CD4-positive, alpha-beta T cell treated with Interleukin-15 for 4 hours (primary cell): ENCODE measurements at places on chromosomes 6 and 20.

DNA sequence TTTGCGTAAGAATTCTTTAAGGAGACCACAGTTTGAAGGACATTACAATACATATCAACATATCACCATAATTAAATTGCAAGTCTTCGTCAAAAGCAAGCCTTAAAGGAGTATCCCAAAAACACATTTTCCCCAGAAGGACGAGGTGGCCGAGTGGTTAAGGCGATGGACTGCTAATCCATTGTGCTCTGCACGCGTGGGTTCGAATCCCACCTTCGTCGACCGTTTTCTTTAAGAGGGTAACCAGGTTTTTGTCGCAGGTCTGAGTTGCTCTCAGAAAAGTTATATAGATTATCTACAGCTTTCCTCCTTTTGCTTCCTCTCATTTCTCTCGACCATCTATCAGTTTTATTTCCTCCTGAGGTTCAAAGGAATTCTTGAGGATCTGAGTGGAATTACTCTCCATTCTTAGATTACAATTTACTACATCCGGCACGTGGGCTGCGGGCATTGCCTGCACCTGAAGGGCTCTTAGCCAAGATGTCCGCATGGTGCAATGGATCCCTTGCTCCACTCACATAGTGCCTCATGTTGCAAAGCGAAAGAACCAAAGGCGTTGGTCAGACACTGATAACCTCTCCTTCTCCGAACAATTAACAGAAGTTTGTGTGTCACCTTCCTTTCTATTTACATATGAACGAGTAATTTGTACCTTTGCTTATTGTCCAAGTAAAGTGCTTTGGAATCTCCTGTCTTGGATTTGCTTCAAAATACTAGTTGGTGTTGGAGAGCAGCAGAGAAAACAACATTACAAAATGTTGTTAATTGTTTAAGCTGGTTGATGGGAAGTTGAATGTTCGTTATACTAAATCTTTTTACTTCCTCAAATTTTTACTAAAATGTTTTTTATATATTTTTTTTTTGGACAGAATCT, 14.0 kb downstream of the POM121L2 start:
- DNase-seq = no peak

GRCh38 chr6:17729223-17730077, 22.7 kb upstream of the NUP153 start:
- DNase-seq = no peak

DNA sequence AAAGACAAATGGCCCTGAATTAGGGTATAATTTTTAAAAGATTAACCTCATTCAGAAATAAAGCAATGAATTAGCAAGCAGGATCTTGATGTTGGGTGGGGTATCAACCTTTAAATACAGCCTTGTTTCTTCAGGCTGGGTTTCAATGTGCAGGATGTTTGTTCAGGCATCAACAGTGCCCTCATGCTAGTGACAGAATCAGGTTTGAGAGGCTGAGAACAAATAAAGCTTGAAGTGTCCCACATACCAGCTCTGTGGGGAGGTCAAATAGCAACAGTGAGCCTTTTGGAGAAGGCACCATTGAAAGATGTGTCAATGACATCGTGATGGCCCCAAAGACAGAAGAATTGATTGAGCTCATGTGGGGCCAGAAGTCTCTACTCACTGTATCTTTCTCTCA, 68.2 kb downstream of the MTFR2 start:
- DNase-seq = no peak

GRCh38 chr6:36655085-36655724, 23.3 kb upstream of the CDKN1A start:
- DNase-seq = no peak

GRCh38 chr6:31265926-31266325, 6.0 kb downstream of the HLA-C start:
- no peak for DNase-seq

- DNase-seq = no peak
Measured at GRCh38 chr6:2215342-2215741, 30.1 kb downstream of the GMDS start.
